Dermis blood vessel endothelial cell (primary cell): ENCODE measurements at places on chromosomes 11 and 22. TPM values are rescaled to one million over a fixed set of nuclear protein-coding genes. Genes with fewer than 3 reads are reported as not detected.

The POU2F3 gene
- total RNA-seq, result under 0.01 TPM in 1 of 2 replicates, not detected in the other

The SCUBE2 gene
- total RNA-seq, result 3.5 and 3.9 TPM in 2 replicates

The LMO1 gene
- total RNA-seq, result not detected in 2 replicates

The DMC1 gene
- 0.85 and 1.8 TPM in 2 replicates for total RNA-seq

The AIFM3 gene
- 0.05 and 0.17 TPM in 2 replicates for total RNA-seq

The COX8A gene
- total RNA-seq, result 287 and 330 TPM in 2 replicates

The CNGA4 gene
- 0.09 TPM in 1 of 2 replicates, not detected in the other for total RNA-seq

The RIC3 gene
- not detected in 2 replicates for total RNA-seq
